ENCODE measurements at places on chromosomes 16 and 17. TPM values are rescaled to one million over a fixed set of nuclear protein-coding genes. Genes with fewer than 3 reads are reported as not detected.

- no peak for DNase-seq
These were observed 45.6 kb downstream of the TMC6 start for GRCh38 chr17:78082988-78083387.

DNA sequence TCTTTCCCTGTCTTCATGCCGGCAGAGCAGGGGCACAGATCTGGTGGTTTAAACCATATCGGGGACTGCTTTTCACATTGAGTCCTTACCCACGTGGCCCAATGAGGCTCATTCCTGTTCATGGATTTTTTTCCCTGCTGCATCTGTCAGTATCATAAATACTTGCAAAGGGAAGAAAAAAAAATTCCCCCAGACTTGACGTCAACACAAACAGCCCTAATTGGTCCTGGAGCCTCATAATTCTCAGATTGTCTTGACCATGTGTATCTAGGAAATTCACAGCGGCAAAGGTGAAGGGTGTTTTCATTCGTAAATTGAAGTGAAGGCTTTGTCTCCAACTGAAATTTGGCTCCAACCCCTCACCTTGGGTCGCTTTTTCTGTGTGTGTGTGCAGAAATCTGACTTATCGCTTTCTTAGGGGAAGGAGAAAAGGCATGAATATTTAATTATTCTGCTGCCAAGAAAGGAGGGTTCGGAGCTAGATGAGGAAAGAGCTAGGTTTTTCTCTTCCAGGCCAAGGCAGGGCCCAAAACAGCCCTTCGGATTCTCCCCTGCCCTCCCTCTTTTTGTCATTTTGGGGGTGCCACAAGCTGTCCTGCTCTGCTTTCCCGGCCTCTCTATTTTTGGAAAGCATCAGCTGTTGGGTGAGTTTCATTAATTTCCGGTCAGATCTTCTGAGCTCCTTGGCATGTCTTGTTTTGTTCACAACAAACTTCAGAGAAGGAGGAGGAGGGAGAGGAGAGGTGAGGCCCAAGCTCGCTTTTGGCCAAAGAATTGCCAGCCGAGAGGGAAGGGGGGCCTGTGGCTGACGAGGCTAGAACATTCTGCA is 17.8 kb upstream of the CIBAR2 start:
- no peak for DNase-seq

MMP2 gene
- polyA plus RNA-seq = 1,281 TPM

GRCh38 chr17:32479074-32479617 is 7.6 kb upstream of the CDK5R1 start:
- no peak for DNase-seq

PDILT gene
- not detected for polyA plus RNA-seq

GAS2L2 gene
- not detected for polyA plus RNA-seq

GRCh38 chr17:65544672-65545071 is 16.8 kb downstream of the AXIN2 start:
- DNase-seq = no peak

TBC1D3C gene
- polyA plus RNA-seq = not detected

SDK2 gene
- polyA plus RNA-seq = 0.01 TPM

DNA sequence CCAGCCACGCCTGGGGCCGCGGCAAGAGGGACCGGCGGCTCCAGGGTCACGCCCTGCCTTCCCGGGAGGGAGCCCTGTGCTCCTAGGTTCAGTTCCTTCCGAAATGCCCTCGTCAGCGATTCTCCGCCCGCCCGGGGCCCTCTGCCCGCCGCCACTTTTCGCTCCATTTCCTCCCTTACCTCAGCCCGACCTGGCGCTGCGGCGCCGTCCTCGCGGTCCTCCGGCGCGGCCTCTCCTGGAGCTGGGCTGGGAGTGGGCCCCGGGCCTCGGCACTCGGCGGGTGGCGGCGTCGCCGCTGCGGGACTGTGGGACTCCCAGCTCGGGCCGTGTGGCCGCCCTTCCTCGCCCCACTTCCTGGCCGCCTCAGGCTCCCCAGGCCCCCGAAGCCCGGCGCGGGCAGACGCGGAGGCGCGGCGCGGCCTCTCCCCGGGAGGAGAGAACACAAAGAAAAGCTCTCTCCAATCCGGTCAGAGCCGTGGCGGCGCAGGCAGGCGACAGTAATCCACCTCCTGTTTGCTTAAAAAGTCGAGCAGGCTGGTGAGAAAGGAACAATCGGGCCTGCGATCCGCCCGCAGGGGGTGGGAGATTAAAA is 1.6 kb downstream of the BAHCC1 start:
- no peak for DNase-seq

DNA sequence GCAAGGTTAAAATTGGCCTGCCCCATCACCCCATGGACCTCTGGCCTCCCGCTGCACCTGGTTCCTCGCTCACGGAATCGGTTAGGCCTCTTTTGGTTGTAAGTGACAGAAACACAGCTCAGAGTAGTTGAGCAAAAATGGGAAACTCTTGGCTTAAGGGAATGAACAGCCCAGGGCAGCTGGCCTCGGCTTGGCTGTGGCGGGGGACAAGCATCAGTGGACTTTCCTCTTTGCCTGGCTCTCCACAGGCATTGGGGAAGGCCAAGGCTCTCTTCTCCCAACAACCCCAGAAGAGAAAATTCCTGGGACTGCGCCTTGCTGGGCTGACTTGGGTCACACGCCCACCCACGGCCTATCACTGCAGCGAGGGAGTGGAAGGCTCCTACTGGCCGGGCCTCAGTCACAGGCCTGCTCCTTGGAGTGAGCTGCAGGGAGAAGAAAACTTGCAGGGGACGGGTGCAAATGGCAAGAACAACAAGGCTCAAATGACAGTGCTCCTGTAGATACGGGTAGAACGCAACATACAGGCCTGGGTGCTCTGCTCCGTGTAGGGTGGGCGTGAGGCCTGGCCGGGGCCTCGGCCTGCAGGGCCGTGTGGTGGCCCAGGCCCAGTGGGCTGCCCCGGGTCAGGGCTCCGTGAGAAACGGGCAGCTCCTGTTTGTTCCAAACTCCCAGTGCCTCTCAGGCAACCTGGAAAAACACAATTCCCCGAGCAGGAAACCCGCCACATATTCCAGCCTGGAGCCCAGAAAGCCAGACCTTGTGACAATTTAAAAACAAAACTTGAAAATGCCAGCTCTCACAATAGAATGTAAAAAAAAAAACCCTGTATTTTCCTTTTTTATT is 25.0 kb upstream of the ATP2A3 start:
- DNase-seq = no peak

HBM gene
- not detected for polyA plus RNA-seq

- DNase-seq = peak; percentile 56
These were observed at the start of gene USP7 for GRCh38 chr16:8963821-8964441. USP7 (minus strand) TSS chr16:8963906; CDS start chr16:8963285, 621 bp downstream.

GRCh38 chr17:79742951-79743476 is 12.3 kb downstream of the ENPP7 start:
- no peak for DNase-seq

DNA sequence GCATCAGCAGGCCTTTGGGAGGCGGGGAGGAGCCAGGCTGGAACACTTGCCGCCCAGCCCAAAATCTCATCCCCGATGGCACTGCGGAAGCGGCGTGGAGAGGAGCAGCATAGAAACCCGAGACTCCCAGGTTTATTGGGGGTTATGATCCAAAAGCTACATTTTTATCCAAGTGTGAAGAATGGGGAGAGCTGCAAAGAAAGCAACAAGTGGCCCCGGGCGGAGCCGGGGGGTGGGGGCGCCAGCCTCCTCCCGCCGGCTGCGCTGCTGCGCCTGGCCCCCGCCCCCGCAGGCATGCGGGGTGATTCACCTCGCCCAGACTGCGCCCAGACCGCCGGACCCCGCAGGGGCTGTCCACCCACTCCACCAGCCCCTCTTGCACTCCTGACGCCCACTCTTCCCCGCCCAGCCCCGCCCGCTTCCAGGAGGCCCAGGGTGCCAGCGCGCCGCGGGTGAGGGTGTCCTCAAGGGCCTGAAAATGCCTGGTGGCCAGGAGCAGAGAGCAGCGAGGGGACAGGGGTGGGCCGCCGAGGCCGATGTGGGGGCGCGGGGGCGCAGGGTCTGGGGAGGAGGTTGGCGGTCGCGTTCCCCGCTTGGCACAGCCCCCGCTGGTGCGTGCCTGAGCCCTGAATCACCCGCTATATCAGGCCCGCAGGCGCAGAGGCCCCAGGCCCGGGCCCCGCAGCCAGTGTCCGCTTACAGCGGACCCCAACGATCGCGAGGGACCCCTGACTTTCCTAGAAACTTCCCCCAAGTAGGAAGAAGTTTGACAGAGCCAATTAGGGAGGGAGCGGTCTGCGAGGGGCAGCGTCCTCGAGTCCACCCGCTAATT is 1.3 kb downstream of the CAVIN1 start:
- DNase-seq = no peak

GNAO1 gene
- 0.01 TPM for polyA plus RNA-seq

- DNase-seq = no peak
These were observed 2.2 kb upstream of the RPL38 start for GRCh38 chr17:74201250-74201649.

ZNF785 gene
- polyA plus RNA-seq = 6.6 TPM

ATP1B2 gene
- polyA plus RNA-seq = 0.05 TPM

G6PC1 gene
- polyA plus RNA-seq = not detected

SOX15 gene
- polyA plus RNA-seq = 0.29 TPM

GRCh38 chr16:71746442-71747046 is 22.0 kb upstream of the PHLPP2 start:
- no peak for DNase-seq

DNA sequence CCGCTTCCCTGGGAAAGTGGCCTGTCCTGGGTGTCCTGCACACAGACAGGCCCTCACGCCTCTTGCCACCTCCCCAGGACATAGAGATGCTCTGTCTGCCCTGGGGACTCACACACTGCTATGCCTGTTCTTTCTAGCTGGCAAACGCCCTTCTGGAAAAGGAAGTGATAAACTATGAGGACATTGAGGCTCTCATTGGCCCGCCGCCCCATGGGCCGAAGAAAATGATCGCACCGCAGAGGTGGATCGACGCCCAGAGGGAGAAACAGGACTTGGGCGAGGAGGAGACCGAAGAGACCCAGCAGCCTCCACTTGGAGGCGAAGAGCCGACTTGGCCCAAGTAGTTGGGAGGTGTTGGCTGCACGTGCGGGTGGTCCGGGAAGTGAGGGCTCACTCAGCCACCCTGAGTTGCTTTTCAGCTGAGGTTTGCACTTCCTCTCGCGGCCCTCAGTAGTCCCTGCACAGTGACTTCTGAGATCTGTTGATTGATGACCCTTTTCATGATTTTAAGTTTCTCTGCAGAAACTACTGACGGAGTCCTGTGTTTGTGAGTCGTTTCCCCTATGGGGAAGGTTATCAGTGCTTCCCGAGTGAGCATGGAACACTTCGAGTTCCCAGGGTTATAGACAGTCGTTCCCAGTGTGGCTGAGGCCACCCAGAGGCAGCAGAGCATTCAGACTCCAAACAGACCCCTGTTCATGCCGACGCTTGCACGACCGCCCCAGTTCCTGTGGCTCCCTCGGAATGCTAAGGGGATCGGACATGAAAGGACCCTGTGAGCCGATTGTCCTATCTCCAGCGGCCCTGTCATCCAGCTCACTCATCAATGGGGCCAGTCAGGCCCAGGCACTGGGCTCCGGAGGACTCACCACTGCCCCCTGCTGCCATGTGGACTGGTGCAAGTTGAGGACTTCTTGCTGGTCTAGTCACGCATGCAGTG is 3.5 kb upstream of the RPL13 start:
- no peak for DNase-seq

DNA sequence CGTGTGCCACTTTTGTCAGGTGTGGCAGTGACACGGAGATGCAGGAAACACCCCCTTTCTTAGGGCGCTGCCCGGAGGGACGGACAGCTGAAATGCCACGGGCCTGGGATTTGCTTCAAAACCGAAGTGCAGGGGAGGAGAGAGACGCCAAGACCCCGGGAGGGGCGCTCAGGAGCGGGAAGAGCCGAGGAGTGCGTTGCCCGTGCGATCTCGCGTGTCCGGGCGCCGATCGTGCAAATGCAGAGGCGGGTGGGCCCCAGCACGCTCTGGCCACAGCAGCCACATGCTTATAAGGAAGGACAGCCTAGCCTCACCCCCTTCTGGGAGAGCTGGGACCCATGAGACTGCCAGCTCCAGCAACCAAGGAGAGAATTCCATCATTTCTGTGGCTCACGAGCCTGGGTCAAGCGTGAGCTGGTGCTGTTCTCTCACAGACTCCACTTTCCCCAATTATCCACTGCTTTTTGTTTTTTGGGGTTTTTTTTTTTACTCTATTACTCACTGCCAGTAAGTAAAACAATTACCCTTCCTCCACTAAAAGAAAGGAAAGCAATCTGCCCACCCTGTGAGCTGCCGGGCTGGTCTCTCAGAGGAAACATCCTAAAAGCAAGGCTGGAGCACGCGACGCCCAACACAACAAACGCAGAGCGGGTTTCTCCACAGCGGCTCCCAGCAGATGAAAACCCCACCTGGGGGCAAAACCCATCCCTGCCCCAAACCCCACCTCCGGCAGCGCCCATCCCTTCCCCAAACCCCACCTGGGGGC is 27.2 kb upstream of the C16orf95 start:
- no peak for DNase-seq

DNA sequence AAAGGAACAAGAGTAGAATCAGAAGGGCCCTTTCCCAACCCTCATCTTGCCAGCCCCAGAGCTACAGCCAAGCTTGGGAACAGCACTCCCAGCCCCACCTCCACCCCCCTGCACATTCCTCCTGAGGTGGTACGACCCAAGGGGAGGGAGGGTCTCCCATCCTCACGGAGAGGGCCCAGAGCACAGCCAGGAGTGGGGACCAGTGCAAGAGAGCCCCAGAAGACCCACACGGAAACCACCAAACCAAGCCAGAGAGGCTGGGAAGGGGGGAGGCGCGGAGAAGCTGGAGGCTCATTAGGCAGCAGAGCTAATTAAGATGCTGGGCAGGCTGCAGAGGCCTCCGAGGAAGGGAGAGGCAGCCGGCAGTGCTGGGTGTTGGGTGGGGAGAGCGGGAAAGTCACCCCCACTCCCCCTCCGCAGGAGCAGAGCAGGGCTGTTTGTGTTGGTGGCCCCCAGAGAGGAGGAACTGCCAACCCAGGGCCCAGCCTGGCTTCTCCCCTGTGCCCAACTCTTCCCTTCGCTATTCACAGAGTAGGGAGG is 2.4 kb downstream of the CACNB1 start:
- DNase-seq = no peak

DNA sequence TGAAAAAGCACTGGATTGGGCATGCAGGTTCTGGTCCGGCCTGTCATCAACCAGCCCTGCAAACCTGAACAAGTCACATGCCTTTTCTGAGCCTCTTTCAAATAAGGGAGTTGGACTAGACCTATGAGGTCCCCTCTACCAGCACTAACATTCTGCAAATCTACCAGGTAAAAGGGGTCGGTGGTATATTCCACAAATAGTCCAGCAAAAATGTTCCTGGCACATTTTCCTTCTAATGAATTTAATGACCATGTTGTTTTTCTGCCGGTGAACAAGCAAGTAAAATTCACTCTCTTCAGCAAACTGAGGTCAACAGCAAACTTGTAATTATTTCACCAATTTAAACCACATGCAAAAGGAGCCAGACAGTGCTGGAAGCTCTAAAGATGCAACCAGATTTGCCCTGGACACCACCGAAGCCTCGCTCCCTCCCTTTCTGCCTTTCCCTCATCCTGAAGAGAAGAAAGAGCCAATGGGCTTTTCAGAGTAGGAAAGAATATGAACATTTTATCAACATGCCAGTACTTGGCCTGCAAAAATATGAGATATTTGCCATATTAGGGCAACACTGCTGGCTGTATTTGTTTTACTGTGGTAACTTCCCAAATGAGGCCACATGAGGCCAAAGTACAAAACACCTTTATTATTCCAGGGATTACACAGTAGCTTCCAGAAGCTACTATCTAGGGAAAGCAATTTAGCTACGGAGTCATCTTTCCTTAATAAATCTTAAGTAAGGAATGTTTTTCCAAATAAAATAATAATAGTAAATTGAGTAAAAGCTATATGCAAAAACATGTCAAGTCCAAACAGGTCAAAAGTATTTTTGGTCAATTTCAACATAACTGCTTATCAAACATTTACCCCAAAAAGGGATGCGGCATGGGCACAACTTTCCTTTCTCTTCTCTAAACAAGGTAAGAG is 45.0 kb downstream of the USP31 start:
- no peak for DNase-seq

- no peak for DNase-seq
These were observed 470.1 kb downstream of the SOX9 start for GRCh38 chr17:72590882-72591281.

MYH13 gene
- polyA plus RNA-seq = not detected

Measured in AG04450 (cell line).